Vagina (tissue), 2 donors: ENCODE measurements at places on chromosomes 2 and 18.

- DNase-seq, result no peak
These were observed 20.0 kb upstream of the RNF149 start for GRCh38 chr2:101328474-101329007.

DNA sequence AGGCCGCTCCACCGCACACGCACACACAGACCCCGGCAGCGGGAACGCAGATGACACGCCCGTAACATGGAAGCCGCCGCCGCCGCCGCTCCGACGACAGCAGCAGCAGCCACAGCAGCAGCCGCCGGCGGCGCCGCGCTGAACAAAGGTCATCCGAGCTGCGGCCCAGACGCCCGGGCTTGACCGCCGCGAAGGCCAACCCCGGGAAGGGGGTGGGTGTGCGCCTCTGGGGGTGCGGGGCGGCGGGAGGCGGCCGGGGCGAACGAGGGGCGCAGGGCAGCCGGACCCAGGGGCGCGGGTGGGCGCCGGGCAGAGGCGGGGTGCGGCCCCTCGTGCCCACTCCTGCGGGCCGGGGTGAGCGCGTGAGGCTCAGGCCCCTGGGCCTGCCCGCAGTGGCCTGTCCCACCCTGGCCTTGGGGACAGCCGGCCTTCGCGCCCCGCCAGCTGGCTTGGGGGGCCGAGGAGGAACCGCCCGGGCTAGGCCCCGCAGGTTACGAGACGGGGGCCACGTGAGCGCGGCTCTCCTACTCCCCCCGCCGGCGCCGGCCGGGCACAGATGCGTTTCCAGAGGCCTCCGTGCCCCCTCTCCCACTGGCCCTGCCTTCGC is 1.0 kb upstream of the ZNF532 start:
- DNase-seq, result no peak

- DNase-seq, result no peak
These were observed 42.4 kb upstream of the SPAG16 start for GRCh38 chr2:213241817-213242216.

GRCh38 chr2:42757981-42758740 is 5.8 kb downstream of the OXER1 start:
- no peak for DNase-seq

DNA sequence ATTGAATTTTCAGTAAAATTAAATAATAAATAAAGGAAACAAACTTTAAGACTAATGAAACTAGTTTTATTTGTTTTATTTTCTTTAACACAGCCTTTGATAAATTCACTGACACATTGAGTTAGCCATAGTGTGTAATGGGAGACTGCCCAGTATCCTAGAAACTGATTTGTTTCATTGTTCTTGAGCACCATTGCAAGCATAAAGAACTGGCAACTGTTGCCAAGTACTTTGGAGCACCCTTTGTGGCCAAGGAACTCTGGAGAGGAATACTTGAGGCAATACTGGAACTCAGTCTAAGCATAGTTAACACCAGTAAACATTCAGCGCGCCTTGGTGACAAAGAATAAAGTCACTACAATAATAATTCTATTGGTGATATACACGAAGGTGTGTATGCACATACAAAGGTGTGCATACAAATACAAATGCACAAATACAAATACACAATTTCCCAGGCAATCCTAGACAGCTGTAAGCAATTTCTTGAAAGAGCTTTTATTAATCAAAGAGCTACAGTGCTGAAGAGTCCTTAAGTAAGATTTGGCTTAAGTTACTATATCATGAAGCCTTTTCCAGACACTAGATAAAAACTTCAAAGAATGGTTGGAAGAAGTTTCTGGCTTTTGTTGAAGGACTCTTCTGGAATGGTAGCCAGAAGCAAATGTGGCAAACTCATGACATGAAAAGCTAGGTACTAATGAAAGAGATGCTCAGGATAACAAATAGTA is 1371.2 kb downstream of the LRP1B start:
- DNase-seq, result no peak
